Renal pelvis (tissue), 12 donors: ENCODE measurements at places on chromosomes 16 and 17. TPM values are rescaled to one million over a fixed set of nuclear protein-coding genes. Genes with fewer than 3 reads are reported as not detected.

DNA sequence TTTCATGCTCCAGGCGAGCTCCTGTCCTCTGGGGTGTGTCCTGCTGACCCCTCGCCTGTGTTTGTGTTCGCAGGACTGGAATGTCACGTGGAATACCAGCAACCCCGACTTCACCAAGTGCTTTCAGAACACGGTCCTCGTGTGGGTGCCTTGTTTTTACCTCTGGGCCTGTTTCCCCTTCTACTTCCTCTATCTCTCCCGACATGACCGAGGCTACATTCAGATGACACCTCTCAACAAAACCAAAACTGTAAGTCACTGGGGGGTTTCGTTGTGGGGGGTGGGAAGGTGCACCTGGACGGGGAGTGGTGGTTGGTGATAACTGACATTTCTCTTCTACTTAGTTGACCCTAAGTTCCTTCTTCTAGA lies 58.3 kb downstream of the ABCC1 start:
- DNase-seq = no peak

- no peak for DNase-seq
These were observed 66.9 kb upstream of the N4BP1 start for GRCh38 chr16:48676836-48677235.

BHLHA9 gene
- not detected for polyA plus RNA-seq

RASD1 gene
- polyA plus RNA-seq = 0.94 TPM

CA5A gene
- 0.17 TPM for polyA plus RNA-seq

GRCh38 chr17:31629696-31630470 lies 229.2 kb downstream of the COPRS start:
- no peak for DNase-seq

- no peak for DNase-seq
These were observed 1.0 kb upstream of the KRT20 start for GRCh38 chr17:40886090-40886489.

IRX6 gene
- polyA plus RNA-seq = 7.0 TPM

GRCh38 chr17:55988861-55989260 lies 164.4 kb upstream of the ANKFN1 start:
- no peak for DNase-seq

DNA sequence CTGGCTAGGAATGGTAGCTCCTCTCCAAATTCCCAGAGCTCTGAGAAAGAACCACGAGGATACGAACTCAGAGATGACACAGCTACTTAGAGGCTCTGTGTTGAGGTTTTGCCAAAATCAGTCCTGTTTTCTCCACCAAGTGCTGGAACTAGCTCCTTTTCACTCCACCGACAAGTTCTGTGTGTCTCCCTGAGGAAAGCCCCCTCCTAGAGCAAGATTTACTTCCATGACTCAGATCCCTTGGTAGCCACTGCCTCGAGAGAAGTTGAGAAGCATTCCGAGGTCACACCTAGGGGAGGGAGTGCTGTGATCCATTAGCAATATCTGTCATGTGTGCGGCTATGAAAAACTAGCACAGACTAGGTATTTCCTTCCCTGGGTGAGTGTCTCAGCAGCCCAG lies 30.6 kb downstream of the IL21R start:
- DNase-seq = no peak
